ENCODE measurements at places on chromosomes 3 and 15.
A peak's percentile ranks its signal among the peaks of the same experiment; 100 is the strongest.

DNA sequence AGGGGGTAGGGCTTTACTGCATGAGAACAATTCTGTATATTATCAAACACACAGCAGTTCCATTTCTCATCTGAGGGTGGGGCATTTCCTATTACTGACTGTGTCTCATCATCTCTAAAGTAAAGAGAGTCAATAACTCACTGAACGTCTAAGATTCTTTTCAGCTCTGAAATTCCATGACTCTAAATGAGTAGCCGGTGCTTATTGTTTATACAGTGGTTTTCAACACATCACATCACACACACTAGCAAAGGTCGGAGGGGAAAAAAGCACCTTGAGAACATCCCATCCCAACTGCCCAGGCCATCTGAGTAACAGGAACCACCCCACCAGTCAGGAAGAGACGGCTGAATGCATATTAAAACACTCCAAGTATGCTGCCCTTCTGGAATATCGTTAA lies 196.0 kb downstream of the SUCLG2 start:
- DNase-seq = no peak

- DNase-seq = no peak
Measured at GRCh38 chr15:66860844-66861243, 158.8 kb downstream of the SMAD6 start.

DNA sequence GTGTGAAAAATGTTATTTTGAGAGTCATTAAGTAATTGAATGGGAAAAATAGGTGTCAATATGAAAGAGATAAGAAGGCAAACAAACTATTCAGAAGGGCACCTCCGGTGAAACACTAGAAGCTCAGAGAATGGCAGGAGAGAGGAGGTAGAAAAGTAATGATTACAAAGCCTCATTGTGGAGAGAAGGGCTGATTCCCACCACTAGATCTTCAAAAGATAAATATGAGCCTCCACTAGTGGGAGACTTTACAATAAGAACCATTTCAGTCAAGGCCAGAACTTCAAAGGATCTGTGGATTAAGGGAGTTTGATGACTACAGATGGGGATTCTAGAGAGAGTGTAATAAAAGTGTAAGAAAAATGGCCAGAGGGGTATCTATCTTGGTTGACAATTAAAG lies 535.6 kb downstream of the NLGN1 start:
- DNase-seq = no peak

DNA sequence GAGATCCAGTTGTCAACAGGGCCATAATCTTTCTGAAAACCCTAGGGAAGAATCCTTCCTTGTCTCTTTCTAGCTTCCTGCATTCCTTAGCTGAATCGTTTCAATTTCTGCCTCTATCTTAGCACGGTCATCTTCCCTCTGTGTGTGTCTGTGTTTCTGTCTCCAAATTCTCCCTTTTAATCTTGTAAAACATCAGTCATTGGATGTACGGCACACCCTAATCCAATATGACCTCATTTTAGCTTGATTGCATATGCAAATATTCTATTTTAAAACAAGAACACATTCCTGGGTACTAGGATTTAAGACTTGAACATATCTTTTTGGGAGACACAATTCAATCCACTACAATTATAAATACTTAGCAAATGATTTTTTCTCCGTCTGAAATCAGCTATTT lies 600.3 kb downstream of the GBE1 start:
- DNase-seq = no peak

DNA sequence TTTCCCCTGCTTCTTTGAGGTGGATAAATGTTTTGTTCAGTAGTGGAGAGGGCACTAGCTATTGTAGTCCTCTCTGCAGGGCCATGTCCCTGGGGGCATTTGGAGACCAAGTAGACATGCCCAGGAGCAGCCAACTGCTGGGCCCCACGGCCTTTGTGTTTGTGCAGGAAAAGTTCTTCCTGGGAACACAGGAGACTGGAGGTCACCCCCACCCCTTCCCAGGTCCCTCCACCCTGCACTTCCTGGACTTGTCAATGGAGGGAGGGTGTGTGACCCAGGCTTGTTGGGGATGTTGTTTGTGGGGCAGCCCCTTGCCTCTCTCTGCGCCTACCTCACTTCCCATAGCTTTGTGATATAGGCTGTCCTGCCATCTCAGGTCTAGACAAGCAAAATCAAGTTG lies 317.0 kb upstream of the LRRFIP2 start:
- peak; percentile 36 for DNase-seq

DNA sequence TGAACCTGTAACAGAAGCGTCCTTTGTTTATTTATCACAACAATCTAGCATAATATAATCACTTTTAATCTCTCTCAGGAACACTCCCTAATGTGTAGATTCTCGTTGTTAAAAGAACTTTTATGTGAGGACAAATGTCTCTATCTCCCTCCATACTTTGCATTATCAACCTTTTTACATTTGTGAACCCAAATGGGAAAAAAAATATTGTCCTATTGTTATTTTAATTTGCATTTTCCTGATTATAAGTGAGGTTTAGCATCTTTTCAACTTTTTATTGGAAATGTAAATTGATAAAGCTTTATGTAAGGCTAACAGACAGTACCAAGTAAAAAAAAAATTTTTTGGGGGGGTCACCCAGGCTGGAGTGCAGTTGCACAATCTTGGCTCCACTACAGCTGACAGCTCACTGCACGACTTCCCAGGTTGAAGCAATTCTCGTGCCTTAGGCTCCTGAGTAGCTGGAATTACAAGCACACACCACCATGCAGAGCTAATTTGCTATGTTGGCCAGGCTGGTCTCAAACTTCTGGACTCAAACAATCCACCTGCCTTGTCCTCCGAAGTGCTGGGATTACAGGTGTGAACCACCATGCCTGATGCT lies 33.0 kb upstream of the DENND4A start:
- no peak for DNase-seq

- no peak for DNase-seq
Measured at GRCh38 chr3:114310695-114311094, 16.9 kb downstream of the TIGIT start.

- no peak for DNase-seq
Measured at GRCh38 chr3:190192087-190192486, 71.4 kb upstream of the P3H2 start.

DNA sequence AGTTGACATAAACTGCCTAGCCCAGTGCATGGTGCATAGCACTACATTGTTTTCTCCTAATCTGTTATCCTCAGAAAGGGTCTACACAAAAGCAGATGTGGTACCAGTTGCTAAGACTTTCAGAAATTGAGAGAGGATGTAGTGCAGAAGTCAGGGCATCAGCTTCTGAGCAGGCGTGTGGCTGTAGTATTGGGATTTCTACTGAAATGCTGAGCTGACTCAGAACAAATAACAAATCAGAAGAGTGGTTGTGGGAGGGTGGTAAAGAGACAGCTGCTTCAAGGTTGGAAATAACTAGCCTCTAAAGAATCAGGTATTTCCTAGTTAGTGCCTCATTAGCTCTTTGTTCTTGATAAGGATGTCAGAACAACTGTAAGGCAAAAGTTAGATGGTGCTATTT lies 161.3 kb downstream of the AKAP13 start:
- no peak for DNase-seq

- DNase-seq = no peak
Measured at GRCh38 chr3:30221619-30222018, 384.8 kb upstream of the TGFBR2 start.

DNA sequence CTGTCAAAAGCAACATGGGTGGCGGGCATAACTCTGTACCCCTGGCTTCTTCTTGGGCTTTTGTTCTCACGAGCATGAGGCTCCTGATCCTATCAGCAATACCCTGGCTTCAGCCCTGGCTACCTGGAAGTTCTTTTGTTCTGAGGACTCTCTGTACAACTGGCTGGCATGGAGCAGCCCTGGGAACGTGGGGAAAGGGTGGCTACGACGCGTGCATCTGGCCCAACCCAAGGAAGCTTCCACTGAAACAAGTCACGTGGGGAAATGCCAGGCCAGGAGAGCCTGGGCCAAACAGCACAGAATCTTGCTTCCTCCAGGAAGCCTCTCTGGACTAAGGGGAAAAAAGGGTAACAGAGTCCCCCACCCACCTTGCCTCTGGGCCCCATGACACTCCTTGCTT lies 22.7 kb upstream of the ATP2B2 start:
- DNase-seq = no peak

DNA sequence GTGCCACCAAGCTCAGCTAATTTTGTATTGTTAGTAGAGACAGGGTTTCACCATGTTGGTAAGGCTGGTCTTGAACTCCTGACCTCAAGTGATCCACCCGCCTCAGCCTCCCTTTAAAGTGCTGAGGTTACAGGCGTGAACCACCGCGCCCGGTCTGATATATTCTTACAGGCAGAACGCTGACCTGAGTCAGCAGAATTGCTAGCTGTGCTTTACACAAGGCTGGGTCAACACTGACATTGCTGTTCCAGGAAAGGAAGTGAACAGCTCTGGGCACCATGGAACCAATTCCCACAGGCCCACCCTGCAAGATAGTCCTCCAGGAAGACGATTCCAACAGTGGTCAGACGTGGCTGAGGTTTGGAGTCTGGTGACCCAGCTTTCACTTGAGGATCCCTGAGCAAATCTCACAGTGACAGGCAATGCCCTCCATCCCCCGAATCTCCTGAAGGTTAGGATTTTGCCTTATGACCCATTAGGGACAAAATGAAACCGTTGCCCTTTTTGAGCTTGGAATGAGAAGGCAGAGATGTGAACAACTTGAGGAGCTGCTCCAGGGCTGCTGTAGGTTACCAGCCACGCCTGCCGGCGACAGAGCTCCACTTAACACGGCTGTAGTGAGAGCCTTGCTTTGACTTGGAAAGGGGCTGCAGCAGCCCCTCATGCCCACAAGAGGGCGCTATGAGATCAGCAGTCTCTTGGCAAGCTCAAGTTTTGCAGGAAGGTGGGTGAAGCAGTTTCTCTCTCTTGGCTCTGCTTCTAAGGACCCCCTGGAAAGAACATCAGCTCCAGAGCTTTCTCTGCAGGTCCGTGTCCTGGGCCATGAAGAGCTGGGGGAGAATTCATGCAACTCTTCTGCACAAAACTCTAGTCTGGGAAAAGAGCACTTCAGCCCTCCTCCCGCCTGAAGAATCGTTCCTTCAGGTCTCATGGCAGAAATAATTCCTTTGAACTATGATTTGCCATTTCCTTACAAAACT lies 74.1 kb downstream of the SENP2 start:
- peak; percentile 81 for DNase-seq

DNA sequence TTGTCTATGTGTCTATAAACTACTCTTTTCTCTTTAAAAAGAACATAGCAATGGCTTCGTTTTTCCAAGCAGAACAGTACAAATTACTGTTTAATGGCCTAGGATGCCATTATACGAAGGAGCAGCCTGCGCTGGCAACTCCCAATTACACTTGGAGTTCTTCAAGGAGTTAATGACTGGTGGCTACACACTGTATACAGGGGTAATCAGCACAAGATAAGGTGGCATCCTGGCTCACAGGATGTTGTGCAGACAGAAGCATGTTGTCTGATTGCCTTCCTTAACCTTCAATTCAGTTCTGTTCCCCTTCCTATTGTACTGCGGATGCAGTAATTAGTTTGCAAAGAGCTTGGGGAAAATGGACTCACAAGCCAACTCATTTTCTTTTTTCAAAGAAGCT lies 250.7 kb upstream of the ROBO2 start:
- no peak for DNase-seq

DNA sequence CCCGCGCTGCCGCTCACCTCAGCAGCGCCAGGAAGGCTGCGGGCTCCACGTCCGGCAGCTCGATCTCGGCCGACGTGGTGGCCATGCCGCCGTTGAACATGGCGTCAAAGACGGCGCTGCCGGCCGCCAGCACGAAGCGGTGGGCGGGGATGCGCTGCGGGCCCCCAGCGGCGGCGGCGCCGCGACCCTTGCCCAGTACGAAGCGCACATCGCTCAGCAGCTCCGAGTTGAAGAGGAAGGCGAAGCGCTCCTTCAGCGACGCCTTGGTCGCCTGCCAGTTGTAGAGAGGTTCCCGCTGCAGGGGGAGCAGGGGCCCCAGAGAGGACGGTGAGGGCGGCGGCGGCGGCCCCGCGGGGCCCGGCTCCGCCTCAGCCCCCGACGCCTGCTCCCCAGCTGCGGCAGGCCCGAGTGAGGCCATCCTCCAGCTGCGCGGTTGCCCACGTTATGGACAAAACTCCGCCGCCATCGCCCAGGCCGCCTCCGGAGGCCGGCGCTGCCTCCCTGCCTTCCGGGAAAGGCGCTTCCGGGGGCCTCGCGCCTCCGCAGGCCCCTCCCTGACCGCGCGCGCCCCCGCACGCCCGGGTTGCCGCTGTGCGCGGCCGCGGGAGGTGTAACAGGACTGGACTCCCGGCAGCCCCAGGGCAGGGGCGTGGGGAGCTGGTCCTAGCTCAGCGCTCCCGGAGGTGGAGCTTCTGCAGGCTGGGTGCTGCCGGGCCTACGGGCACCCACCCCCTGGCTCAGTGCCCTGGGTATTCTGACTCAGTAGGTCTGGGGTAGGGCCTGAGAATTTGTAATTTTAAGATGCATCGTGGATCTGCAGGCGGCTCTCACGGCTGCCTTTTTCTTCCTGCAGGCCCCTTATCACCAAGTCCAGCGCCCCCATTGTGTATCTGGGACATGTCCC lies at the start of gene BTBD1:
TSS of gene BTBD1 (minus strand) at position 519 of the 904 bp plus-strand sequence. CDS start at position 418, 101 bp downstream.
- peak; percentile 96 for DNase-seq

- DNase-seq = no peak
Measured at GRCh38 chr15:98143116-98143515, 182.6 kb downstream of the ARRDC4 start.

GRCh38 chr3:44974416-44974815 lies 1.6 kb downstream of the ZDHHC3 start:
- no peak for DNase-seq

- DNase-seq = no peak
Measured at GRCh38 chr15:62241135-62241770, 76.2 kb upstream of the C2CD4B start.

- DNase-seq = no peak
Measured at GRCh38 chr3:71784201-71784913, 591 bp downstream of the PROK2 start.

GRCh38 chr15:32659340-32660155 lies 18.0 kb downstream of the SCG5 start:
- no peak for DNase-seq

- peak; percentile 39 for DNase-seq
Measured at GRCh38 chr3:8416965-8417364, 84.7 kb upstream of the LMCD1 start.

DNA sequence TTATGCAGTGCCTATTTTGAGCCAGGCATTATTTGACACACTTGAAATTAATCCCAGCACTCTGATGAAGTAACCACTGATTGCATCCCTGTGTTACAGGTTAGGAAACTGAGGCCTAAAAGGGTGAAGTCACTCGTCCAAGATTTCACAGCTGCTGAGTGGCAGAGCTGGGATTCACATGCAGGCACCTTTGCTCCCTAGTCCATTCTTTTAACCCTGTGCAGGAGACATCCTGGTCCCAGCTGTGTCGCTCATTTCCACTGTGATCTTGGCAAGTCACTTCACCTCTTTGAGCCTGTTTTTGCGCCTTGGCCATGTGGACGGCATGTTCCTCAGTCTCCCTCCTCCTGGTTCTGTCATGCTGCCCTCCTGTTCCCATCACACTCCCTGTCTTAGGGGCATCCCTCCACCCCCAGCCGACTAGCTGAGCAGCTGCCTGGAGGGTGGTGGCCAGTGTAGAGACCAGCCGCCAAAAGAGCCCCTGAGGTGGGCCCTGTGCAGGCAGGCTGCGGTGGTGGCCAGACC lies 70.6 kb downstream of the SMAD6 start:
- no peak for DNase-seq

- DNase-seq = no peak
Measured at GRCh38 chr3:66472313-66473134, 28.3 kb downstream of the LRIG1 start.

GRCh38 chr3:19149368-19149767 lies 1.1 kb downstream of the KCNH8 start:
- no peak for DNase-seq

Measured in left ventricle myocardium superior (tissue), 1 donor.